ENCODE measurements at places on chromosomes 5 and 9.

DNA sequence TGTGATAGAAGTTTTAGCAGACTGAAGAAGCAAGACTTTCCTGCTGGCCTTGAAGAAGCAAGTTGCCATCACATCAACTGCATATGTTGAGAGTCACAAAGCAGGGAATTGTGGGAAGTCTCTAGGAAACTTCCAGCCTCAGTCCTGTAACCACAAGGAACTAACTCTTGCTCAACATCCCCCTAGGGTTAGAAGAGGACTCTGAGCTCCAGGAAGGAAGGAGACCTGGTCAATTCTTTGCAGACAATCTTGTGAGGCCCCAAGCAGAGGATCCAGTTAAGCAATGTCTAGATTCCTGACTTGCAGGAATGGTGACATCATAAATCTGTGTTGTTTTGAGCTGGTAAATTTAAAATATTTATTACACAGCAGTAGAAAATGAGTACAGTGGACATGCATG is 18.6 kb upstream of the ZNF366 start:
- no peak for DNase-seq

GRCh38 chr9:114316605-114317230 is 6.2 kb upstream of the ORM1 start:
- no peak for DNase-seq

- no peak for DNase-seq
Measured at GRCh38 chr9:126388964-126389708, 62.5 kb downstream of the MVB12B start.

GRCh38 chr9:137696136-137696925 is 77.5 kb downstream of the EHMT1 start:
- no peak for DNase-seq

GRCh38 chr5:3099526-3099925 is 348.0 kb upstream of the IRX2 start:
- no peak for DNase-seq

DNA sequence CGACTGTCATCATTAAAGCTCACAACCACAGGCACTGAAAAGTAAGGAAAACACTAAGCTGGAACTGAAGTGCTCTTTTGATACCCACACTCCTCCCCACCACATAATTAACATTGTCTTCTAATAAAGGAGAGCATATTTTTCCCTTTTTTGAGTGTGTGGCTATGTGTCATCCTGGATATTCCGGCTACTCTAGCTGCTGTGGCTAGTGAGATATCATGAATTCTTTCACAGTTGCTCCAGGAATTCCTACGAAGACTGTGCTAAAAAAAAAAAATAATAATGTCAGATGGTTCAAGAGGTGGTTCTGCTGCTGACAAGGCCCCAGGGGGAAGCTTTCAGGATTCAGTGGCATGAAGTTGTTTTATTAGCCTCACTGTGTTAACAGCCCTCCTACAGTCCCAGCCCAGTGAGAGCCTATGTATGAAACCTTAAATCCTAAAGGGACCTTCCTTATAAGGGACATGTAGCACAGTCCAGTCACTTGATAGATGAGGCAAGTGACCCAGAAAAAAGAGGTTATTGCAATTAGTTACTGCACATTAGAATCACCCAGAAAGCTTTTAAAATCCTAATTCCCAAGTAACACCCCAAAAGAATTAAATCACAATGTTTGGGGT is 46.6 kb downstream of the TMEM252 start:
- DNase-seq = no peak

DNA sequence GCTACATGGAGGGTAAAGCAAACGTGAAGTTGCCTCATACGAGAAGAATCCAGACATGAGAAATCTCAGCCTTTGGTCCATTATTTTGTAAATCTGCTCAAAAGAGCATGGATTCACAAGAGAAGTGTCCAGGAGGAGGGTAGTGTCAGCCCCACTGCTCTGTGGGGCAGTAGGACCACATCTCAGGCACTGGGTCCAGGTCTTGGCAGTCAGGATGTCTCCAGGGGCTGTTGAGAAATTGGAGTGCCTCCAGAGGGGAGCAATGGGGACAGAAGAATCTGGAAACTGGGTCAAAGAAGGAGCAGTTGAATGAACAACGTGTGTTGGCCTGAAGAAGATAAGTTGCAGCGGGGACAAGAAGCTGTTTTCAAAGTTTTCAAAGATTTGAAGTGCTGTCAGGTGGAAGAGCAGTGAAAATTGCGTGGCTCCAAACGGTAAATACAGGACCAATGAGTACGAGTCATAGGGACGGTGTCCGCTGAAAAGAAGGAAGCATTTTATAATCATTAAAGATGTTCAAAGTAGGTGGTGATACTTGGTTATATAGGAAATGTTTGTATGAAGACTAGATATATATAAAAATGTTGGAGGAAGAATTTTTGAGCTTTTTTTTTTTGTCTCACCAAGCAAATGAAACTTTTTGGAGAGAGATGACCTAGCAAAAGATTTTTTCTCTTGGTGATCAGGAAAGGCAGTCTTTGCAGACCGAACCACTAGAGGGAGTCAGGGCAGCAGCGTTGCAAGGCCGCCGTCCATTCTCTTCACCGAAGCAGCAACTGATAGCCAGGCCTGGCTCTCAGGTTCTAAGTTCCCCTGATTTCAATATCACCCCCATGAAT is 57.1 kb upstream of the ZBED3 start:
- peak; percentile 20 for DNase-seq

DNA sequence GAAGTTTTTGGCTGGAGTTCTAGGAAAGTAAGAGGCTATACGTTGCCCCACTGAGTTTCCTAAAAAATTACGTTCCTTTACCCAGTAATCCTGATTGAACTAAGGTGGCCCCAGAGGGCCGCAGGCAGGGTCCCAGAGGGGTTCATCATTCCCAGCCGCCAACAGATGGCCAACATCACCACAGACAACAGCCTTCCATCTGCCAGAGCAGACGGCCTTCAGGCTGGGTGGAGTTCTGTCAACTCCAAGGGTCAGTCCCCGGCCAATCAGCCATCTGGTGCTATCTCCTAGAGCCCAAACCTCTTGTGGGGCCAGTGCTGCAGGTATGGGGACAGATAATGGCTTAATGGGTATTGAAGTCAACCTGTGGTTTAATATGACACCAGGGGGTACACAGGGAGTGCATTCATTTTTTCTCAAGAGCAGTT is 30.4 kb downstream of the TBC1D2 start:
- no peak for DNase-seq

GRCh38 chr5:107199756-107200155 is 471.0 kb downstream of the EFNA5 start:
- DNase-seq = no peak

DNA sequence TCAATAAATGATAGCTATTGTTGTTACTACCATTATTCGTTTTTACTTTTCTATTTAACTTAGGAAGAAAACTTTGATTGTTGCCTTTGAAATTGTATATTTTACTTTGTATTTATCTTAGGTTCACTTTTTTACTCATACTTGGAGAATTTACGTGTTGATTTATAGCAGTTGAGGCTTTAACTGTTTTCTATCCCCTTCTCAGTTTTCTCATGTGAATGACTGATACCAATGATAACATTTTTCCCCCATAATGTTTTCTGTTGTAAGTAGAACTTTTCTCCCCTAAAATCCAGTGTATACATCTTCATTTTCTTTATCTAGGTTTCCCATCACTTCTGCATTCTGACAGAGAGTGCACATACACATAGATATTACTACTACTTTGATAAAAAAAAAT is 54.4 kb downstream of the FSD1L start:
- no peak for DNase-seq

DNA sequence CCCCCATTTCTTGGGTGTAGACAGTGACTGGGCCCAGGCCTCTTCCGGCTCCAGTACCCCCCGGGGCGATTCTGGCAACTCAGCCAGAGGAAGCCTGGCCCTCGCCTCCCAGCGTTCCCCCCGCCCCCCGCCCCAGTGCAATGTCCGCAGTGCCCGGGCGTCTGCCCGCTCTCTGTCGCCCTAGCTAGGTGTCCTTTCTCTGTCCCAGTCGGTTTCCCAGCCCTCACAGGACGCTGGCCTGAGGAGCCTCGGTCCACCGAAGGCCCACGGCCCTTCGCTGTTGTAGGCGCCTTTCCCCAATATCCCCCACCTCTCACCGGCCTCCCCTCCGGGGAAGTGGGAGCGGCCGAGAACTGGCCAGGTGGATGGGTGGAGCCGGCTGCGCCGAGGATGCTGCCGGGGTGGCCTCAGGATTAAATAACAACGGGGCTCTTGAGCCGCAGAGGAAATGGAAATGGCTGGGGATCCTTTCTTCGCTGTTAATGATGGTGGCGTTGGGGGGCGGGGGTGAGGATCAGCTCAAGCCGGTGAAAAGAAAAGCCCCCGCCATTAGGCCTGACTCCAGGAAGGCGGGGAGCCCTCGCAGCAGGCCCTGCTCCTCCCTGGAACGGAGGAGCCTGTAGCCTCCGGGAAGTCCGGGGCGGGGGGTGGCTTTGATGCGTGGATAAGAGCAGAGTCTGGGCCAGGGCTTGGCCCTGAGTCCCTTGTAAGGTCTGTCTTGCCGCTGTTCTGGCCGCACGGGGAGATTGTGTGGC is 1.1 kb upstream of the SPRY4 start:
- DNase-seq = peak; percentile 86

GRCh38 chr5:172648755-172649154 is 7.7 kb downstream of the NEURL1B start:
- DNase-seq = no peak

Measured in right kidney (tissue), 9 donors.